ENCODE measurements at places on chromosomes 6 and 20. TPM values are rescaled to one million over a fixed set of nuclear protein-coding genes. Genes with fewer than 3 reads are reported as not detected.

- no peak overlapping the region for H3K4me3 ChIP-seq
- no peak for DNase-seq
- H3K36me3 ChIP-seq: no peaks in the 10 kb centered on the region
These were observed 52.5 kb upstream of the TAGAP start for GRCh38 chr6:159097256-159097655.

The LPA gene
- 0.06 TPM for polyA plus RNA-seq

DNA sequence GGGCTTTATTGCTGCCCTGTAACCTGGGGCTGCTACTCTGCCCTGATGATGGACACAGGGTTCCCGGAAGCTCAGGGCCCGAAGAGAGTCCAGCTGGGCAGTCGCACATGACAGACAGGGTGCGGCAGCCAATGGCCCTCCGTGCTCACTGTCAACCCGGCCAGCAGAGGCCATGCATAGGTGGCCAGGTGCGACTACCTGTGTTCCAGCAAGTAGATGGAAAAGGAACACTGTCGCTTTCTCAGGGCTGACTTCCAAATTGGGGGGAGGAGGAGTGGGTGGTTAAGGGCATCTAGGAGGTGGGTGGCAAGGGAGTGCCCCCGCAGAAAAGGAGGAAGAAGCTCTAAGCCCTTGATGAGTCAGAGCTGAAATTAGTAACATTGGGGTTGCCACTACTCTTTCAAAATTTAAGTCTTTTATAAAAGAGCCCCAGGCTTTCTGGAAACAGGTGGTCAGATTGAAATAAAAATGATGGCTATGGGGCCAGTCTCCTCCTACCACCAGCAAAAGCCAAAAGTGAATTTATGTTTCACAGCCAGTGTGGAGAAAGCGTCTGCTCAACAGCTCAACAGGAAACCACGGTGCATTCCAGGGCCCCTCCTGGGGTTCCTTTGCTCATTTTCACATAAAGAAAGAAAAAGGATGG is 2.3 kb upstream of the RAMACL start:
- H3K27me3 ChIP-seq: no peaks in the 10 kb centered on the region
- peaks cover 2% of the 10 kb centered on the region for H3K4me1 ChIP-seq
- no peak overlapping the region for H3K27ac ChIP-seq
- no peak overlapping the region for H3K4me3 ChIP-seq
- DNase-seq: no peak

- no peak overlapping the region for H3K27ac ChIP-seq
- H3K4me3 ChIP-seq: no peak overlapping the region
These were observed 214.2 kb upstream of the SUPT3H start for GRCh38 chr6:45591890-45592289.

The KCNG1 gene
- 29.8 TPM for polyA plus RNA-seq

DNA sequence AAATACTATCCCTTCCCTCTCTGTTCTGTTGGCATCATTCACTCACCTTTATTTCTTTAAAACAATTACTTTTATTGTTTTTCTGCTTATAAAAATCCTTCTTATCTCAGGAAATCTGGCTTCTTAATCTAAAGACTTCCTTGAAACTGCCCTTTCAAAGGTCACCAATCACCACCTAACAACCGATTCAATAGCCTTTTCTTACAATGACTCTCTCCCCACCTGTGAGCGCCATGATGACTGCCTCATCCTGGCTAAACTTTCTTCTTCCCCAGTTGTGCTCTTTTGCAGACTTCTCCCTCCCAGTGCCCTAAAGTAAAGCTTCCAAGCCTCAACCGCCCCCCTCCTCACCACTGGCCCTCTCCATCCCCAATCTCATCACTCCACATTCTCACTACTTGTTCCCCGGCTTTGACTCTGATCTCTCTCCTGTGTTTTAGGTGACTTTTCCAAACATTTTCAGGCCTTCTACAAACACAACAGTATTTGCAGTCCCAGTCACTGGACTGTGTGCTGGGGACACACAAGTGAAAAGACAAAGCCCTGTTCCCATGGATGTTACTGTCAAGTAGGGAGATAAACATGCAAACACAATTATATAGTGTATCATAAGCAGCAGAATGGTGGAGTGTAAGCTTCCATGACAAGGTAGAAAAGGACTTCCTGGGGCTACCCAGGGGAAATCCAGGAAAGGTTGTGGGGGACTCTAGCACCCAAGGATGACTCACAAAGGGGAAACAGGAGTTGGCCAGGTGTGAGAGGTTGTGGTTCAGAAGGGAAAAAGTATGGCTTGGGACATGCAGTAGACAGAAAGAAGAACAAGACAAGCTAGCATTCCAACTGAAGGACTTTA is 12.8 kb downstream of the NHSL1 start:
- H3K36me3 ChIP-seq: peaks cover 16% of the 10 kb centered on the region
- no peak for DNase-seq
- peak overlapping the region; percentile 98 for H3K27ac ChIP-seq
- H3K4me3 ChIP-seq: no peak overlapping the region
- H3K4me1 ChIP-seq: peaks cover 65% of the 10 kb centered on the region

- DNase-seq: no peak
- no peaks in the 10 kb centered on the region for H3K36me3 ChIP-seq
- H3K27me3 ChIP-seq: no peaks in the 10 kb centered on the region
- H3K4me1 ChIP-seq: peaks cover 16% of the 10 kb centered on the region
- H3K4me3 ChIP-seq: no peak overlapping the region
- peak overlapping the region; percentile 16 for H3K27ac ChIP-seq
These were observed 17.5 kb downstream of the PTK7 start for GRCh38 chr6:43093436-43094289.

The DYNLRB1 gene
- 164 TPM for polyA plus RNA-seq

GRCh38 chr6:33147807-33148666 is 44.2 kb downstream of the COL11A2 start:
- no peak overlapping the region for H3K4me3 ChIP-seq
- no peaks in the 10 kb centered on the region for H3K36me3 ChIP-seq
- no peak for DNase-seq

DNA sequence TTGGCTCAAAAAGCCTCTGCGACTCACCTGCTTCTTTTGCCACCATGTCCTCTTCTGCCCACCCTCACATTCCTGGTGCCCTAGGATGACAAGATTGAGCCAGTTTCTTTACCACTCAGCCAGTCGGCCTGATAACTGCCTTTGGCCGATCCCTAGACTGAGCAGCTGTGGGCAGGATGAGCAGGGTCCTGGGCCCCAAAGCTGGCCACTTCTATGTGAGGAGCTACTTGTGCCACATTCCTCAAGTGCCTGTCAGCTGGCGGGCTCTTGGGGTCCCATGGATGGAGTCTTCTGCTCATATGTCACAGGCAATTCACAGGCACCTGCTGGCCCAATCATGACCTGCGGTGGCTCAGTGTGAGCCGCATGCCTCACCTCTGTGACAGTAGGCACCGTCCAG is 16.5 kb downstream of the DYNLRB1 start:
- H3K36me3 ChIP-seq: peaks cover 83% of the 10 kb centered on the region
- H3K27ac ChIP-seq: no peak overlapping the region
- H3K27me3 ChIP-seq: no peaks in the 10 kb centered on the region
- H3K4me3 ChIP-seq: no peak overlapping the region

DNA sequence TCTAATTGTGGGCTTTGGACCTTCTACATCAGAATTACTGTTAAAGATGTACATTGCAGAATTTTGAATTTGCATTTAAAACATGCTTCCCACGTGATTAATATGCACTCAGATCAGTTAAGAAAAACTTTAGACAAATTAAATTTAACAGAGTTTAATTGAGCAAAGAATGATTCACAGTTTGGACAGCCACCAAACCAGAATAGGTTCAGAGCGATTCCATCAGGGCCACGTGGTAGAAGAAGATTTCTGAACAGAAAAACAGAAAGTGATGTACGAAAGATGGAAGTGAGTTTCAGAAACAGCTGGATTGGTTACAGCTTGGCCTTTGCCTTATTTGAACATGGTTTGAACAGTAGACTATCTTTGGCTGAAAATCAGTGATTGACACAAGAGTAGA is 704.2 kb upstream of the MAP3K7 start:
- H3K27ac ChIP-seq: no peak overlapping the region
- no peak overlapping the region for H3K4me3 ChIP-seq
- no peaks in the 10 kb centered on the region for H3K36me3 ChIP-seq
- H3K27me3 ChIP-seq: no peaks in the 10 kb centered on the region

All from large intestine (tissue), 12 donors.